ENCODE measurements at places on chromosomes 2 and 18. TPM values are rescaled to one million over a fixed set of nuclear protein-coding genes. Genes with fewer than 3 reads are reported as not detected.

DNA sequence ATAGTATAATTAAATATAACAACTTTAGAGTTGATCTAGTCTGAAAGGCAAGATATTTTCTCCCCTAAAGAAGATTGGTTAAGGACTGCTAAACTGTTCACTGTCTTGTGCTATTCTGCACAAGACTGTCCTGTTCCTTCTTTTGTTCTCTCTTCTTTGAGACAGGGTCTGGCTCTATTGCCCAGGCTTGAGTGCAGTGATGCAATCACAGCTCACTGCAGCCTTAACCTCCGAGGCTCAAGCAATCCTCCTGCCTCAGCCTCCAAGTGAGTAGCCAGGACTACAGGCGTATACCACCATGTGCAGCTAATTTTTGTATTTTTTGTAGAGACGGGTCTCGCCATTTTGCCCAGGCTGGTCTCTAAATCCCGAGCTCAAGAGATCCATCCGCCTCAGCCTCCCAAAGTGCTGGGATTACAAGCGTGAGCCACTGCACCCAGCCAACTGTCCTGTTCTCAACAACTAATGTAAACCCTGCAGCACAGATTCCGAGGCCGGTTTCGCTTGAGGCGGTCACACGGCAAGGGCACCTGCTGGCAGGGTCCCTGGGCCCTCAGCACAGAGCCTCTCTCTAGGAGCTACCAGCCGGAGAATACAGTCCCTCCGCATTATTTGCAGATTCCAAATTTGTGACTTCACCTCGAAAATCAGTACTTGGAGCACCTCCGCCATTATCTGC, 16.4 kb downstream of the PXDN start:
- no peak for DNase-seq

DNA sequence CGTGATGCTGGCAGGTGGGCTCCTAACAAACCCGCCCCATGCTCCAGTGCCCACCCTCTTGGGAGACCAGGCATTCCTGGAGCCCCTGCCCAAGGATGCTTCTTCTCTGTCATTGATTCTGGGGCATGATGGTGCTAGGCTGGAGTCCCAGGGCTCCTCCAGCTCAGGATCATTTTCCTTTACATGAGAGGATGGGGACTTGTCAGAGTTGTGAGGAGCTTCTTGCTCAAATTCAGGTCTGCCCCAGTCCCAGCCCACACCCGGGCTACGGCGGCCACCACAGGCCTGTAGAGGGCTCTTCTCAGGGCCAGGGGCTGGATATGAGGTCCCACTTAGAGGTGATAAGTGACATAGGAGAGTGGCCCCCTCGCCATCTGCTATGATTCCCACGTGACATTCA, 141.1 kb upstream of the COPS8 start:
- no peak for DNase-seq

The MOGAT1 gene
- polyA plus RNA-seq, result not detected

DNA sequence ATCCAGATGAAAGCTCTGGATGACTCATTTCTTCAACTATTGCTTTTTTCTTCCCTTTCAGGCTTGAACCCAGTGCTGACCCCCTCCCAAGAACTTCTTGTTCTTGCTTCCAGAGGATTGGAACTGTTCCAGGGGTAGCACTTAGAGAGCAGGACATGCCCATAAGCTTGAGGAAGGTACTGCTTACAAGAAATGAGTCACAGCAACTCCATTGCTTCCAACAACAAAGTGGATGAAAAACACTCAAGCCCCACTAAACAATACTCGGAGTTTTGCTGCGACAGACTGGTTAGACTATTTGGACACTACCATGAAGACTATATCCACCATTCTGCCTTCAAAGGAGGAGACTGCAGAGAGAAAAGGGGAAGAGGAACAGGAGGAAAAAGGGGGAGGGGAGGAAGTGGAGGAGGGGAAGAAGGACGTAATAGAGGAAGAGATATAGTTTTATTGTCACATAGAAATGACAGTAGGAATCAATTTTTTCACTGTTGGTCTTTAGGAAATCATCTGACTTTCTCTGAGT, 1.6 kb upstream of the EPC2 start:
- DNase-seq, result peak; percentile 91

DNA sequence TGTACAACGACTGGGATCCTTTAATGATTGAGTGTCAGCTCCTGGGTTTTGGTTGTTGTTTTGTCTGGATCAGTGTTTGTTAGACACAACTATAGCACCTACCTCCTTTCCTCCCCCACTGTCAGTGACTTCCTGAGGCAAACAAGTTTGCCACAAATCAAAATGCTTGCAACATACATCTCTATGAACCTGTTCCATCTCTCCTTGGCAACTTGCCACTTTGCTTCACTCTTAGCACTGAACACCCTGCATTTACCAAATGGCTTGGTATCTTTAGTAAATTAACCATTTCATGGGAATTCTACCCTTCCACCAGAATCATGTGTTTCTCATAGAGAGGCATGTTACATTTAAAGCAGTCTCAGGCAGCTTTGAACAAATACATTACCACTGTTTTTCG, 301.1 kb upstream of the TANK start:
- no peak for DNase-seq

The LINC00305 gene
- not detected for polyA plus RNA-seq

DNA sequence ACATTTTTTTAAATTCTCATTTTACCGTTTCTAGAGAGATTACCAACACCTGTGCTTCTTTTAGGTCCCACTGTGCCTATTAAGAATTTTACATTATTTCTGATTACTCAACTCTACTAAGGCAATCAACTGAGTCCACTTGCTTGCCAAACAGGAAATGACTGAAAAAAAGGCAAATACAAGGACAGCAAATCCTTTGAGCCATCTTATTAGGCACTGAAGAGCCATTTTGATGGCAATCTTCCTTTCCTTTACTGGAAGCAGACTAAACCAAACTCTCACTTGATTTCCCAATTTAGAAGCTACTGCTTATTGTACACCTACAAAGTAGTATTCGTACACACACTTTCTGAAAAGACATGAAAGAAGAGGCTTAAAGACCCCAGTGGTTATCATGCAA, 121.4 kb upstream of the COL3A1 start:
- DNase-seq, result peak; percentile 9

DNA sequence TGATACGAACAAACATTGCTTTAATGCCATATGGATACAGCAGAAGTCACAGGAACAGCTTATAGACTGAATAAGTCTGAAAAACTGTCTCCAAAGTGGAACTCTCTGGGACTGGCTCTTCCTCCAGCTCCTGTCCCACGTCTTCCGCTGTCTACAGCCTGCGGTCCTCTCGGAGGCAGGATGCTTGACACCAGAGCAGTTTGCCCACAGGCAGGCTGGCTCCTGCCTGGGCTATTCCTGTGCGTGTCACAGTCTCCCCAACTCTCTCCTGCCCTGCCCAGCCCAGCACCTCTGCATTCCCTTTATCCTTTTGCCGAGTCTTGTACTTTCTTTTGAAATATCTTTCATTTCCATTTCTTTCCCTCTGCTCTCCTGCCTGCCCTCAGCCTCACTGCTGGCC, 234.1 kb downstream of the FHOD3 start:
- no peak for DNase-seq

The ASB18 gene
- not detected for polyA plus RNA-seq

DNA sequence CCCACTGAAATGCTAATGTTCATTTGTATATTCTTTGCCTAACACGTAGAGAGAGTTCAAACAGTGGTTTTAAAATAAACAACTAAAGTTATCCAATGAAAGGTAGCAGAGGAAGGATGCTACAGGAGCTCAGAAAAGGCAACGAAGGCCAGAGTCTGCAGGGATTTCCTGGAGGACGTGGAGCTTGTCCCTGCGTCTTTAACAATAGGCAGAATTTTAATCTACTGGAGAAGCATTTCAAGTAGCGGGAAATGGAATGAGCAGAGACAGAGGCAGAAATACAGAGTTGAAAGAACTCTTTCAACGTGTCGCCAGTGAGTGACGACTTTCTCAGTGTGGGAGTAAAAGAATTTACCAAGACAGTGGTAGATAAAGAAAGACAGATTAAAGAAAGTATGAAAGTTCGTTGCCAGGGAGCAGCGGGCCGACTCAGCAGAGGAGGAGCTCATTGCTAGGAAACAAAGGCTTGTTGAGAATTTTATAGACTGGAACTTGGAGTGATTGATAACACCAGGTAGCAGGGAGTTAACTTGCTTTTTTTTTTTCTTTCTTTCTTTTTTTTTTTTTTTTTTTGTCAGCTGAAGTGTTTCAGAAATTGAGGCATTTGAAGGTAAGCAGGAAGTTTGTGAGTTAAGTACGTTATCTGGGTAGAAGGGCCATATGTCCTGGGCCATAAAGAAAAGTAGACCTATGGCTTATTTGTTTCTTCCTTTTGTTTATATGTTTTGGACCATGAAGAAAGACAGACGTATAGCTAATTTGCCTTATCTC, 625 bp upstream of the NBAS start:
- DNase-seq, result peak; percentile 76

The LRP1B gene
- polyA plus RNA-seq, result 0.03 TPM

The EHD3 gene
- polyA plus RNA-seq, result 6.9 TPM

The ALPP gene
- polyA plus RNA-seq, result not detected

DNA sequence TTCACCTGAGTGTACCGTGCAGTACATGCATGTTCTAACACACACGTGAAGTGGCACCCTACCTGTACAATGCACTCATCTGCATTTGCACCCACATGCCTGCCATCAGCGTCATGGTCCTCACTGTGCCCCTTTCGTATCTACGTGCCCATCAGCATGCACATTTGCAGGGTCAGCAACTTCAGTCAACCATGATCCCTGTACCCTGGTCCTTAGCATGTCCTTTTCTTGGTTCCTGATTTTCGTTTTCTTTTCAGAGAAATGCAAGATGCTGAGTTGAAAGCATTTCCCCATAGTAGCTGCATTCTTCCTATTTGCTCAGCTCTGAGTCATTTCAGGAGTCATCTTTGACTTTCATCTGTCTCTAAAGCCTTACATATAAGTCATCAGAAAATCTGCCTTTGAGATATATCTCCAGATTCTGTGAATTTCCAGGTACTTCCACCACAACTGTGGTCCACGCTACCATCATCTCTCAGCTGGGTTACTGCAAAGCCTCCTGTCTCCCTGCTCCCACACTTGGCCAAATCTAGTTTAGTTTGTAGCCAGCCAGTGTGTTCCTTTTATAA, 14.7 kb upstream of the PUM2 start:
- no peak for DNase-seq

DNA sequence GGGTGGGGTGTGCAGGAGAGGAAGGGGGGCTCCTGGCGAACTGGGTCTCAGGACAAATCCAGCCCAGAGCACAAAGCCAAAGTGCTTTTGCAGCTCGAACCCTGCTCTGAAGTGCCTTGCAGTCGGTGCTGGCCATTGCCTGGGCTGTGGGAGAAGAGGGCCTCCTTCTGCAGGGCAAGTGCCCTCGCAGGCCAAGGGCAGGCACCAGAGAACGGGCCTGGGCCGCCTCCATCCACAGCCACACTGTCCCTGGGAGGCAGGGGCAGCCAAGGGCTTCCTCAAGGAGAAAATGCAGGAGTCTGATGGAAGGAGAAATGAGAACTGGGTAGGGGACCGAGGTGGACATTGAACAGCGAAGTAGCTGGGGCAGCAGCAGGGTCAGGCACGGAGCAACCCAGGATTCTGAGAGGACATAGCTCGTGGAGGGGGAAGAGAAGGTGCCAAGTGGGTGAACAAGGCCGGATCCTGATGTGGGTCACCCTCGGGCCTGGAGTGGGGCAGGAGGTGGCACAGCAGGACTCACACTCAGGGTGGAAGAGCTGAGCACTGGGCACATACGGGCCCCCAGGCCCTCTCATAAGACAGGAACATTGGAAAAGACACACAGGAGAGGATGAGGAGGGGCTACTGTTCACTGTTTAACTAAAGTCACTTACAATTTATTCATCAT, 312.8 kb upstream of the SALL3 start:
- DNase-seq, result no peak

The TMEM200C gene
- polyA plus RNA-seq, result not detected

The TEX44 gene
- not detected for polyA plus RNA-seq

The MEP1B gene
- polyA plus RNA-seq, result not detected

DNA sequence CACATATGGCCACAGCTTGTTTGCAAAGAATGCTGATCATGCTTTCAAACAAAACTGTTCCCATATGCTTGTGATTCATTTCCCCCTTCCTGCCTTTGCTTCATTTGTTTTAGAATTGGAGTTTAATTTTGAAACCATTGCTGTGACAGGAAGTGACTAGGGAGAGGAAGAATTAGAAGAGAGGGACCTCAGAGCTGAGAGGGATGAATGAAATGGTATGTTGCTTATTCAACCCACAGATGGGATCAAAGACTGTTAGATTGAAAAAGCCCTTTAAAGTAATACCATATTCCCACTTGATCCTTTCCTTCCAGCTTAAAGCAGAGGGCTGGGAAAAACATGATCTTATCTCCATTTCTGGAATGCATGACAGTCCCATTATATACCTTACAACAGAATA, 106.2 kb upstream of the RNF152 start:
- DNase-seq, result peak; percentile 95

The STON1 gene
- 5.8 TPM for polyA plus RNA-seq

The RBM44 gene
- 0.14 TPM for polyA plus RNA-seq

- no peak for DNase-seq
These were observed 77.5 kb upstream of the PAPOLG start for GRCh38 chr2:60678551-60678950.

GRCh38 chr18:7301094-7301493, 70.2 kb downstream of the LRRC30 start:
- DNase-seq, result no peak

GRCh38 chr2:126797622-126798275, 100.9 kb upstream of the TEX51 start:
- no peak for DNase-seq
